ENCODE measurements at places on chromosomes 1 and 21. TPM values are rescaled to one million over a fixed set of nuclear protein-coding genes. Genes with fewer than 3 reads are reported as not detected.

Gene CLCA1
- under 0.01 TPM for total RNA-seq

Gene GSTM5
- 1.00 TPM for total RNA-seq

Gene LRRC8D
- total RNA-seq: 11.8 TPM

Gene SLC30A10
- total RNA-seq: not detected

Gene FAM76A
- total RNA-seq: 16.1 TPM

Gene PPM1J
- 1.1 TPM for total RNA-seq

Gene FLG2
- not detected for total RNA-seq

Gene AKT3
- 66.9 TPM for total RNA-seq

Gene TIAM1
- 0.37 TPM for total RNA-seq

Gene CD101
- total RNA-seq: under 0.01 TPM

Gene ANGPTL1
- 2.1 TPM for total RNA-seq

Gene KRTAP26-1
- total RNA-seq: not detected

Gene GNG4
- total RNA-seq: 3.0 TPM

Gene SAMD13
- total RNA-seq: 0.25 TPM

Gene SYPL2
- total RNA-seq: 0.75 TPM

Gene SLC5A9
- not detected for total RNA-seq

Gene CRYZL1
- total RNA-seq: 35.7 TPM

Gene ARHGEF19
- 7.7 TPM for total RNA-seq

Gene EFCAB14
- total RNA-seq: 26.9 TPM

Gene RAP1A
- total RNA-seq: 39.3 TPM

Gene TMEM240
- total RNA-seq: 7.2 TPM

Gene VANGL2
- under 0.01 TPM for total RNA-seq

Gene TMEM125
- not detected for total RNA-seq

Gene DSCAM
- total RNA-seq: 0.12 TPM

Gene ESRRG
- 0.12 TPM for total RNA-seq

Gene S100A12
- total RNA-seq: not detected

Gene BACE2
- total RNA-seq: 25.2 TPM

Gene MROH9
- under 0.01 TPM for total RNA-seq

Gene TRIM58
- 0.66 TPM for total RNA-seq

Gene C1QB
- not detected for total RNA-seq

Gene OR14K1
- total RNA-seq: not detected

Gene GUCA2A
- total RNA-seq: not detected

Gene EPHA10
- not detected for total RNA-seq

Gene KLHDC7A
- not detected for total RNA-seq
